MM.1S (cell line): ENCODE measurements at places on chromosomes 12 and 14.

DNA sequence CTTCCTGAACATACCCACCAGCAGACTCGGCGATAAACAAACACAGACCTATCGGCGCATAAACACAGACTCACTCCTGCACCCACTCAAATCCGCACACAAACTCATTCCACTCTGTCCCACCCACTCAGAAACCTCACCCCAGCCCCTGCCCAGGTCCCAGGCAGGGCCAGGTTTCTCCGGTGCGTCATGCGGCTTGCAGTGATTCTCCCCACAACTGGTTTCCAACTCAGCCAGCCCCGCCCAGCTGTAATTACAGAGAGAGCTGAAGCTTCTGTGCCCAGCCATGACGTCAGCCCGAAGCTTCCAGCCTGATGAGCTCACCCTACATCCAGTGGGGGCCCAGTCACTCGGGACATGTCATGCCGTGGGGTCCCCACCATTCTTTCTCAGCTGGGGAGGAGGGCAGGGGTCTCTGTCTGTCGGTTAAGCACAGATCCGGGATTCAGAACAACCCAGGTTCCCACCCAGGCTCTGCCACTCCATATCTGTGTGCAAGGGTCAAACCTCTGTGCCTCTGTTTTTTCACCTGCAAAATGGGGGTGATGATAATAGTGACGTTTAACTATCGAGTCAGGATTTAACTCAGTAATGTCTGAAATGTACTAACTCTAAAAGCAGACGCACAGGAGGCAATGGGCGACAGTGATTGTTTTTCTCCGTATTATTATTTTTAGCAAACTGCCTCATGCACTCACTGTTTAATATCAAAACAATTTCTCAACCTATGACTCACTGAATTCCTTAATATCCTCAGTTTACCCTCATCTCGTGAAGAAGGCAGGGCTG lies 2.3 kb upstream of the HSPB8 start:
- no peaks in the 10 kb centered on the region for H3K4me1 ChIP-seq
- H3K36me3 ChIP-seq, result no peaks in the 10 kb centered on the region
- no peak overlapping the region for H3K4me3 ChIP-seq
- no peak for DNase-seq
- no peak overlapping the region for H3K27ac ChIP-seq

GRCh38 chr12:76952995-76953394 lies 74.2 kb upstream of the CSRP2 start:
- no peak overlapping the region for H3K4me3 ChIP-seq
- no peak for DNase-seq
- H3K36me3 ChIP-seq, result no peaks in the 10 kb centered on the region

DNA sequence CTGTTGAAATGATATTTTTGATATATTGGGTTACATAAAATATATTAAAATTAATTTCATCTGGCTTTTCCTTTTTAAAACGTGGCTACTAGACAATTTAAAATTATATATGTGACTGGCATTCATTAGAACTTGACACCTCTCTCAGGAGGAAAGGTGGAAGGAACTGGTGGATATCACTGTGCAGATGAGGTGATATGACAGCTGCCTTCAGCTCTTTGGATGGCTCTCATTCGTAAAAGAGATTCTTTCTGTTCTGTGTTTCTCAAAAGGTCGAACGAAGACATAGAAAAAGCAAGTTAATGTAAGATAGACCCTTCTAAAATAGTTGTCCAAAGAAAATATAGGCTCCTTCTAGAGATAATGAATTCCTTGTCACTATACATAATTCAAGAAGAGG lies 36.6 kb downstream of the CRADD start:
- H3K4me3 ChIP-seq, result no peak overlapping the region
- DNase-seq, result no peak
- peaks cover 9% of the 10 kb centered on the region for H3K4me1 ChIP-seq

- no peak overlapping the region for H3K4me3 ChIP-seq
- H3K36me3 ChIP-seq, result no peaks in the 10 kb centered on the region
- no peak for DNase-seq
- H3K4me1 ChIP-seq, result no peaks in the 10 kb centered on the region
- H3K27me3 ChIP-seq, result no peaks in the 10 kb centered on the region
Measured at GRCh38 chr14:63896278-63896720, 43.5 kb downstream of the SYNE2 start.

DNA sequence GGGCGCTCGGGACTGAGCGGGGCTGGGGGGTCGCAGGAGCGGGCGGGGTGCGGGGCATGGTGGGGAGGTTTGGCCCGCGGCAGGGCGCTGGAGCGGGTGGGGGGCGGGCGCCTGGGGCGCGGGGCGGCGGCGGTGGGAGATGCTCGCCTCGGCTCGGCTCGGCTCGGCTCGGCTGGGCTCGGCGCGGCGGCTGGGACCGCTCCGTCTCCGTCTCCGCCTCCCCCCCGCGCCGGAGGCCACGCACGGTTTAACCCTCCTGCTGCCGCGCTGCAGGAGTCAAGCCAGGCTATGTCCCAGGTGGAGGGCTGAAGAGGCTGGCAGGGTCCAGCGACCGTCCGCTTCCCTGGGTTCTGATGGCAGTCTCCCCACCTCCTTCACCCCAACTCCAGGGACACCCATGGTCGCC lies at the start of gene PIANP:
Gene PIANP, minus strand, starts transcription at position 170 of the 406 bp plus-strand sequence. CDS start 2,754 bp downstream, outside the sequence.
- H3K36me3 ChIP-seq, result no peaks in the 10 kb centered on the region
- H3K4me3 ChIP-seq, result peak within 1 kb of the TSS; percentile 26; the same call in 1 of the 2 replicates
- H3K4me1 ChIP-seq, result no peaks in the 10 kb centered on the region
- no peak for DNase-seq

DNA sequence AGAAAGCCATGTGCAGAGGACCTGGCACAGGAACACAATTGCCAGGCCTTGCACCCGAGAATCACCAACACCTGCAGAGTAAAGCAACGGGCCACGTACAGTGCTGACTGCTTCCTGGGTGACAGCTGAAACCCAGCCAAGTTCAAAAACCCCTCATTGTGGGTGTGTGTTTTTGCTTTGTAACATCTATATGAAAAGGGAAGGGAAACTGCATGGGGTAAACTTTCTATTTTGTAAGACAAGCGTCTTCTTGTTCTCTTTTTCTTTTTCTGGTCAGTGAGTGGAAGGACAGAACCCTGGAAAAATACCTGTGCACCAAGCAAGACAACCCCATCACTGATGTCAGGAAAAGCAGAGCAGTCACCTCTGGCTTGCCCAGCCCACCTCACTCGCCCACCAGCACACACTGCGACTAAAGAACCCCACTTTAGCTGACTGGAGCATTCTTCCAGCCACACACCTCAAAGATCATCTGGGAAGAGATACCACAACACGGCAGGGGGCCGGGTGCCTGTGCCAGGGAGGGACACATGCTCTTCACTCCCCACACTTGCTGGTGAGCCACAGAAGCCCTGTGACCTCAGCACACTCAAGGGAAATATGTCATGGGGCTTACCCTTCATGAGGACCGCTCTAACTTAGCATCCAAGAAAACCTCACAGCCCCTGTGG lies 172.3 kb downstream of the NDUFA12 start:
- peak overlapping the region; percentile 46 for H3K4me3 ChIP-seq
- peak; percentile 81 for DNase-seq
- H3K27me3 ChIP-seq, result no peaks in the 10 kb centered on the region
- H3K4me1 ChIP-seq, result peaks cover 38% of the 10 kb centered on the region

GRCh38 chr12:111600205-111600642 lies 1.1 kb upstream of the ATXN2 start:
- H3K4me1 ChIP-seq, result no peaks in the 10 kb centered on the region
- no peaks in the 10 kb centered on the region for H3K36me3 ChIP-seq
- no peak for DNase-seq
- H3K27ac ChIP-seq, result peak overlapping the region; percentile 59; the same call in 1 of the 2 replicates
- H3K4me3 ChIP-seq, result peak overlapping the region; percentile 74
- H3K27me3 ChIP-seq, result no peaks in the 10 kb centered on the region

- H3K27me3 ChIP-seq, result no peaks in the 10 kb centered on the region
- no peak overlapping the region for H3K27ac ChIP-seq
- H3K4me1 ChIP-seq, result no peaks in the 10 kb centered on the region
- no peak for DNase-seq
- no peaks in the 10 kb centered on the region for H3K36me3 ChIP-seq
Measured at GRCh38 chr14:55126034-55126433, 3.0 kb upstream of the LGALS3 start.

DNA sequence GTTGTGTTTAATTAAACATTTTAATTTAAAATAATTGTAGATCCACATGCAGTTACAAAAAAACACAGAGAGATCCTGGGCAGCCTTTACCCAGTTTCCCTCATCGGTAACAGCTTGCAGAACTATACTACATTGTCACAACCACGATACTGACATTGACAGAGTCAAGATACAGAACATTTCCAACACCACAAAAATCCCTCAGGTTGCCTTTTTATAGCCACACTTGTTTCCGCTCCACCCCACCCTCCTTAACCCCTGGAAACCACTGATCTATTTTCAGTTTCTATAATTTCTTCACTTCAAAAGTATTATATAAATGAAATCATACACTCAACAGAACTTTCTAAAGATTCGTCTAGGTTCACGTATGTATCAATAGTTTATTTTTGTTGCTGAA lies 458.8 kb upstream of the SOX5 start:
- no peak overlapping the region for H3K27ac ChIP-seq
- peaks cover 14% of the 10 kb centered on the region for H3K4me1 ChIP-seq
- peak; percentile 62 for DNase-seq
- no peaks in the 10 kb centered on the region for H3K36me3 ChIP-seq

- DNase-seq, result no peak
- no peaks in the 10 kb centered on the region for H3K4me1 ChIP-seq
- H3K27ac ChIP-seq, result no peak overlapping the region
- H3K27me3 ChIP-seq, result no peaks in the 10 kb centered on the region
- H3K36me3 ChIP-seq, result no peaks in the 10 kb centered on the region
Measured at GRCh38 chr14:23052182-23052623, 5.1 kb downstream of the CDH24 start.

- DNase-seq, result no peak
- no peaks in the 10 kb centered on the region for H3K4me1 ChIP-seq
- H3K27me3 ChIP-seq, result no peaks in the 10 kb centered on the region
- no peak overlapping the region for H3K4me3 ChIP-seq
- no peaks in the 10 kb centered on the region for H3K36me3 ChIP-seq
- no peak overlapping the region for H3K27ac ChIP-seq
Measured at GRCh38 chr12:80033448-80033847, 65.9 kb upstream of the OTOGL start.

GRCh38 chr12:53219956-53220693 lies 11.9 kb downstream of the RARG start:
- H3K27ac ChIP-seq, result peak overlapping the region; percentile 36; the same call in 1 of the 2 replicates
- H3K36me3 ChIP-seq, result no peaks in the 10 kb centered on the region

GRCh38 chr14:102863381-102863780 lies 59.1 kb upstream of the AMN start:
- no peak for DNase-seq
- no peak overlapping the region for H3K4me3 ChIP-seq
- no peaks in the 10 kb centered on the region for H3K27me3 ChIP-seq
- no peaks in the 10 kb centered on the region for H3K4me1 ChIP-seq

DNA sequence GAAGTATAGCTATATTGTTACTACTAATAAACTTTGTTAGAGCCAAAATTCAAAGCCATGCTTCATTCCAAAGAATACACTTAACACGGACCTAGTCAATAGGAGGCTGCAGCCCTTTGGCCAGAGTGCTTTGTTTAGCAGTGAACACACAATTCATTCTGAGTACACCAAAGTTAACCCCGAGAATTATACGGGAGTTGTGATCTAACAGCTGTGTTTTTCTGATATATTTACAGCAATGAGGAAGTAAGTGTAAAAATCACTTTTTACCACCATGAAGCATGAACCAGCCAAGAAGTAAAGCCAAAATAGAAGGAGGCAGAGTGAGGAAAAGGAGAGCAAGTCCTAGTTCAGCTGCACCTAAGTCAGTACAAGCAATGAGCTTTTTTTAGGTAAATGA lies 156.8 kb upstream of the PDE3A start:
- H3K27me3 ChIP-seq, result no peaks in the 10 kb centered on the region
- H3K4me1 ChIP-seq, result 0 out of 2 replicates have a peak, but pooled peaks cover 3% of the 10 kb centered on the region
- DNase-seq, result no peak
- no peaks in the 10 kb centered on the region for H3K36me3 ChIP-seq
- H3K4me3 ChIP-seq, result no peak overlapping the region

- H3K4me3 ChIP-seq, result no peak overlapping the region
- H3K36me3 ChIP-seq, result no peaks in the 10 kb centered on the region
- peaks cover 16% of the 10 kb centered on the region for H3K27me3 ChIP-seq
- no peaks in the 10 kb centered on the region for H3K4me1 ChIP-seq
- DNase-seq, result no peak
- H3K27ac ChIP-seq, result no peak overlapping the region
Measured at GRCh38 chr14:102545461-102546265, 36.1 kb upstream of the ANKRD9 start.

DNA sequence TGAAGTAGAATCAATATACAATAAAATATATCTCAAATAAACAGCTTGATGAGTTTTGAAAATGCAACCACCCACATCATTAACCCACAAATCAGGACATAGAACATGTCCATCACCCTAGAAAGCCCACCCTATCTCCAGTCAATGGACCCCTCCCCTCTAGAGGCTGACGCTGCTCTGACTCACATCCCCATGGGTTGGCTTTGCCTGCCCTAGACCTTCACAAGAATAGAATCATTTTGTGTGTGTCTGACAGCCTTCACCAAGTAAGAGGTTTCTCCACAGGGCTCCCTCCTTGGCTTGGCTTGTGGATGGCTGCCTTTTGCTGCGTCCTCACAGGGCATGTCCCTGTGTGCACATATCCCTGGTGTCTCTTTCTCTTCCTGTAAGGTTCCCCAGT lies 250.2 kb upstream of the RTL1 start:
- no peaks in the 10 kb centered on the region for H3K4me1 ChIP-seq
- no peaks in the 10 kb centered on the region for H3K36me3 ChIP-seq
- no peak overlapping the region for H3K27ac ChIP-seq

DNA sequence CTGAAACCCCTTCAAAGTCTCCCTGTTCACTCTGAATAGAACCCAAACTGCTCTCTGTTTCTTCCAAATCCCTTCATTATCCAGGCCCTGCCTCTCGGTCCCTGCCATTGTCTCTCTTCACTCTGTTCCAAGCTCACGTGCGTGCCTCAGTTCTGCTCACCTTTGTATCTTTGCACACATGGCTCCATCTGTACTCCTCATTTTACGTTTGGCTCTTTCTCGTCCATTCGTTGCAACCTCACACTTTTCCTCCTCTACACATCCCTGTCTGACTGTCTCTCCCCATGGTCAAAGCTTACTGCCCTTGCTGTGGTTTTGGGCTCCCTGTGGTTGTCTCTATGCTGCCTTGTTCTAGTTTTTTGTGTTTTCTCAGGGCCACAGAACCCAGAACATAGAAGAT lies 1054.5 kb downstream of the BCL11B start:
- H3K4me3 ChIP-seq, result no peak overlapping the region
- H3K4me1 ChIP-seq, result no peaks in the 10 kb centered on the region
- no peak overlapping the region for H3K27ac ChIP-seq

GRCh38 chr12:95755261-95755865 lies 35.2 kb downstream of the NTN4 start:
- H3K4me3 ChIP-seq, result no peak overlapping the region
- no peaks in the 10 kb centered on the region for H3K36me3 ChIP-seq
- no peak for DNase-seq
- H3K4me1 ChIP-seq, result no peaks in the 10 kb centered on the region
- no peak overlapping the region for H3K27ac ChIP-seq
- no peaks in the 10 kb centered on the region for H3K27me3 ChIP-seq
